ENCODE measurements at places on chromosomes 3 and 15.

DNA sequence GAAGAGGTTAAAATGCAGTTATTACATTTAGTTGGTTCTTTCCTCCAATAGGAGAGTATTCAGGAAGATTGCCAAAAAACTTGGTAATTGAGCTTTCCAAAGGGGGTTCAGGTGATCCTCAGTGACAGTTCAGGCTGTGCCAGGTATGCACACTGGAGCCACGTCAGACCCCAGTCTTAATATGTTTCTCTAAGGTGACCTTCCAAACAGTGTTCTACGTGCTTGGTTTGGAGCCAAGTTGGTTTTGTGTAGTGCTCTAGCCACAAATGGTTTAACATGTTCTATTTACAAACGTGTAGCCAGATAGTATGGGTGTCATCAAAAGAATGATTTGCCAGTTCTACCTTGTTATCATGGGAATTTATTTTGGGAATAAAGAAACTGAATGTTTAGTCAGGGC, 21.0 kb downstream of the CTDSPL start:
- DNase-seq: no peak

DNA sequence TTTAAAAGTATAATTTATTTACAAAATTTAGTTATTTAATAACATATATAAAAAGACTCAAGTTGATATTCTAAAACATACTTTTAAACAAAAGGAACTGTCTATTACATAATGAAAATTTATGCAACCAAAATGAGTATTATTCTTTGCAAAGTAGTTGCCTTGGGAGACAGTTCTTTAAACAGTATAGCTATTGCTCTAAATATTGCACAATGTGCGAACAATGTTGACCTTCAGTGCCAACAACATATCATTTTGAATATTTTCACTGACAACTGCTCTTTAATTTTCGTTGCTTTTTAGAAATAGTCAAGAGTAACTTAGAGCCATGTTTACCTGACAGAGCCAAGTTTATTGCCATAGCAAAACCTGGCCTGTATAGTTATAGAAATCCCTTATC, 124.9 kb downstream of the ZBTB20 start:
- DNase-seq: no peak

GRCh38 chr3:3654916-3655315, 144.3 kb upstream of the LRRN1 start:
- DNase-seq: no peak

GRCh38 chr3:29319798-29320197, 38.9 kb downstream of the RBMS3 start:
- DNase-seq: no peak

DNA sequence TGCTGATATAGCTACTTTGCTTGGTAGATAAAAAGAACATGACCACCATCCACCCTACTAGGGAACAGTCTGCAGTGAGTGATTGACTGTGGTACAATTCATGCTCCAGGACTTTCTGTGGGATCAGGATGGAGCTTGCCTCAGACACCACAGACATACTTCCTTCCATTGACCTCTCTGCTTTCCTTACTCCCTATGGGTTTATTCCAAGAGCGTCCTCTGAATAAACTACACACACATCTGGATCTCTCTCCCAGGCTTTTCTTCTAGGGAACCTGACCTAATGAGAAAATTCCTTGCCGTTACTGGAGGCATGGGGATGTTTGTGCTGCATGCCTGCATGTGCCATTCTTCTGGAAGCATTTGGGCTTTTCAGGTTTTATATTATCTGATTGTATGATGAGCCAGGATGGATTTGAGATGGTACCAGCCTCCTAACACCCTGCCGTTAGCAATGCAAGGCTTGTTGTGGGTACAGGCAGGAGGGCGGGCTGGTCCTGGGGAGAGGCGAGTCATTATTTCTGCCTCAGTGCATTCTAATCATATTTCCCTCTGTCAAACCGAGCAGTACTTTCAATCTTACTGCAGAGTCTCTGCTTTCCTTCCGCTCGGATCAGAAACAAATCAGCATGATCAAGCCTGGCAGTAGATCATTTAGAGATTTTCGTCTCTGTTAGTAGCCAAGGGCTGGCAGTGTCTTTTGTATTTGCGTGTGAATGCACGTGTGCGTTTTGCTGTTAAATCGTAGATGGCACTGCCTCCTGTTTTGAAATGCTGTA, 279.2 kb downstream of the PDCD6IP start:
- no peak for DNase-seq

- DNase-seq: no peak
Observed at GRCh38 chr3:113097960-113098447, 107.2 kb downstream of the GTPBP8 start.
